ENCODE measurements at places on chromosomes 6 and 20. TPM values are rescaled to one million over a fixed set of nuclear protein-coding genes. Genes with fewer than 3 reads are reported as not detected.

Gene SLC17A1
- total RNA-seq = not detected

Gene STX11
- 0.54 TPM for total RNA-seq

Gene ALDH8A1
- total RNA-seq = under 0.01 TPM

Gene LBP
- total RNA-seq = not detected

Gene PRSS35
- total RNA-seq = 6.7 TPM

Gene ZKSCAN8
- 15.0 TPM for total RNA-seq

DNA sequence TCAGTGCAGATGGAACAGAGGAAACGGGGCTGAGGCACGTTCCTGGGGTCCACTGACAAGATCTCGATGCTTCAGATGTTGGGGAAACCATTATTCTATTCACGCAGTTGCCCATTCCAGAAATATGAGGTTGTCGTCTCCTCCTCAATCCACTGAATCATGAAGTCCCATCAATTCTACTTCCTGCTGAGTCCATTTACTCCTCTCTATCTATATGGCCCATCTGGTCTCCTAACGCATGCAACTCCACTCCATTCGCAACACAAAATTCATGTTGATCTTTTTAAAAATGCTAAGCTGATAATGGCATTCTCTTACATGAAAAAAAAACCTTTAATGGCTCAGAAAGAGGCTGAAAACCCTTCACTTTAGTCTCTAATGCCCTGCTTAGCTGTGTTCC lies 37.5 kb downstream of the MAP3K5 start:
- DNase-seq = no peak

DNA sequence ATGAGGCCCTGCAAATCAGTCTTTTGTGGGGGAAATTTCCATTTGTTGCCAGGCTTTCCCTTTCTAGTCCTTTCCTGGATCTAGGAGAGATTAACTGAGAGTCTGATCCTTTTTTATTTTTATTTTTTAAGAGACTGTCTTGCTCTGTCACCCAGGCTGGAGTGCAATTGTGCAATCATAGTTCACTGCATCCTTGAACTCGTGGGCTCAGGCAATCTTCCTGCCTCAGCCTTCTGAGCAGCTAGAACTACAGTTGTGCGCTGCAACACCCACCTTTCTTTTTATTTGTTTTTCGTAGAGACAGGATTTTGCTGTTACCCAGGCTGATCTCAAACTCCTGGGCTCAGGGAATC lies 22.9 kb downstream of the OR2B2 start:
- peak; percentile 6 for DNase-seq

- no peak for DNase-seq
These were observed 37.7 kb downstream of the OSTM1 start for GRCh38 chr6:108036884-108037283.

DNA sequence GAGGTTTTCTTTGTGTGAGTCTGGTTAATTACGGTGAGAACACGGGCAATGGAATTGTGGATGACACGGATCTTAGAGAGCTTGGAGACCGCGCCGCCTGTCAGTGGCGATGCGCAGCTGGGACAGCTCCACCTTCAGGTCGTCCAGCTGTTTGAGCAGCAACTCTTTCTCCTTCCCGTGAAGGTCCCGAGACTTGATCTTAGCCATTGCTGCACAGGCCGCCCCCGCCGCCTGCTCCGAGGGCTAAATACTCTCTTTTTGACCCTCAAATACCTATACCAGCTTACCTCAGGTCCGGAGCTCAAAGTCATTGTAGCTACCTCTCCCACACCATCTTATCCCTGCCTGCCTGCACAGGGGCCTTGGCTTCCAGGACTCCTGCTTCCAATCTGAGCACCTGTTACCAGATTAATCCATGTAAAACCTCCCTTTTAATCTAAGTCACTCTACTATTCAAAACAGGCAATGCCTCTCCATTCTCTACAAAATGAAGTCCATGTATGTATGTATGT lies 100.2 kb downstream of the PREP start:
- DNase-seq = no peak

DNA sequence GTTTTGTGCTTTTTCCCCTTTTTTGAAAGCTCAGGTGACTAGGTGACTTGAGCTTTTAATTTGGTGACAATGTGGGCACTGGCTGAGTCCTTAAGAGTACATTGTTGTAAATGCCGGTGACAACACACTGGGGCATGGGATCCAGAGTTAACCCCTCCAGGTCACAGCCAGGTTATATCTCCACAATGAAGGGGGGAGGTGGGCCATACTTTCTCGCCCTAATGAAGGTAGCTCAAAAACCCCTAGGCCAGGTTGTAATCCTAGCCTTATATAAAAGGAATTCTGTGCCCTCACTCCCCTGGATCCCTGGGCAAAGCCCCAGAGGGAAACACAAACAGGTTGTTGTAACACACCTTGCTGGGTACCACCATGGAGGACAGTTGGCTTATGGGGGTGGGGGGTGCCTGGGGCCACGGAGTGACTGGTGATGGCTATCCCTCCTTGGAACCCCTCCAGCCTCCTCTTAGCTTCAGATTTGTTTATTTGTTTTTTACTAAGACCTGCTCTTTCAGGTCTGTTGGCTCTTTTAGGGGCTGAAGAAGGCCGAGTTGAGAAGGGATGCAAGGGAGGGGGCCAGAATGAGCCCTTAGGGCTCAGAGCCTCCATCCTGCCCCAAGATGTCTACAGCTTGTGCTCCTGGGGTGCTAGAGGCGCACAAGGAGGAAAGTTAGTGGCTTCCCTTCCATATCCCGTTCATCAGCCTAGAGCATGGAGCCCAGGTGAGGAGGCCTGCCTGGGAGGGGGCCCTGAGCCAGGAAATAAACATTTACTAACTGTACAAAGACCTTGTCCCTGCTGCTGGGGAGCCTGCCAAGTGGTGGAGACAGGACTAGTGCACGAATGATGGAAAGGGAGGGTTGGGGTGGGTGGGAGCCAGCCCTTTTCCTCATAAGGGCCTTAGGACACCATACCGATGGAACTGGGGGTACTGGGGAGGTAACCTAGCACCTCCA lies 2.2 kb upstream of the VEGFA start:
- DNase-seq = no peak

GRCh38 chr6:101760843-101761621 lies 367.5 kb downstream of the GRIK2 start:
- peak; percentile 79 for DNase-seq

DNA sequence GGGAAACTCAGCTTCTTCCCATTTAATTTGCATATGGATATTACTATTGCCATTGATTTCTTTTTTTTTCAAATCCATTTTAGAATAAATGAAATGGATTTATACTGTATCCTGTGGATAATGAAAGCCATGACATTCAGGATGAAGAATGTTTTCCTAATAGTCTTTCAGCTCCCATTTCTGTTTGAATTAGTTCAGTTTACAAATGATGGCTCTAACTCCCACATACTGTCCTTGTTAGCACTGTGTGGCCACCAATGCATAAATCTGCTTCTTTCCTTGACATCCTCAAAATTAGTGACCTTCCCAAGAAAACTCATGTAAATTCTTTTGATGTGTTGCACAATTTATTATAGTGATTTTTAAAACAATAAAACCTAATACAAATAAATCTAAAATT lies 693.2 kb upstream of the GJE1 start:
- no peak for DNase-seq

DNA sequence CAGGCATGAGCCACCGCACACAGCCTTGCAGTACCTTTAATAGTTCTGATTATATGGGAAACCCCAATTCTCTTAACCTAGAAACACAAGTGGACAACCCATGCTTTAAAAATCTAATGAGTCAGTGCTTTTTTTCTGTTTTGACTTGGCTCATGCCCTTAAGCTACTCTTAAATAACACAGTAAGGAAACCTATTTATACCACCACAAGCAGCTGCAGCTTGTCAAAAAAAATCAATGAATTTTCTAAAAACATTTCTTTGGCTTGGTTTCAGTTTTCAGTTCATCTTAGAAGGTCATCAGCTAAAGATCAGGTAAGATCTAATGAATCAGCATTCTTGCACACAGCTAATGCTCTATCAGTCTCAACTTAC lies 124.1 kb upstream of the DST start:
- peak; percentile 91 for DNase-seq

GRCh38 chr6:135586388-135586787 lies 88.8 kb upstream of the AHI1 start:
- DNase-seq = peak; percentile 30

DNA sequence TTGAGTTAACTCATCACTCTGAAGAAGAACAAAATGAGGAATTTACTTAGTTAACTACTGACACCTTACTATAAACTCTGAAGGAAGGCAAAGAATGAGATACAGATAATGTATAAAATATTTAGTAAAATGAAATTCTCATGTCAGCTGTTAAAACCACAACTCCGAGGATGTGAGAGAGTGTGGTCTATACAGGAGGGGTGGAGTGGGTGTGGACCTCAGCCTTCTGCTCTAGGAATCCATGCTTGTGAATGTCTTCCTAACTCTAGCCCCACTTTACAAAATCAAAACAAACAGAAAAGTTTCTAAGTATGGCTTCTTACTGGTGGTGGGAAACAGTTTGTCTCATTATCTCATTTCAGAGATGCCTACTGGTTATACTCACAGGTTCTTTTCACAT lies 14.2 kb downstream of the PPP1R14C start:
- no peak for DNase-seq

DNA sequence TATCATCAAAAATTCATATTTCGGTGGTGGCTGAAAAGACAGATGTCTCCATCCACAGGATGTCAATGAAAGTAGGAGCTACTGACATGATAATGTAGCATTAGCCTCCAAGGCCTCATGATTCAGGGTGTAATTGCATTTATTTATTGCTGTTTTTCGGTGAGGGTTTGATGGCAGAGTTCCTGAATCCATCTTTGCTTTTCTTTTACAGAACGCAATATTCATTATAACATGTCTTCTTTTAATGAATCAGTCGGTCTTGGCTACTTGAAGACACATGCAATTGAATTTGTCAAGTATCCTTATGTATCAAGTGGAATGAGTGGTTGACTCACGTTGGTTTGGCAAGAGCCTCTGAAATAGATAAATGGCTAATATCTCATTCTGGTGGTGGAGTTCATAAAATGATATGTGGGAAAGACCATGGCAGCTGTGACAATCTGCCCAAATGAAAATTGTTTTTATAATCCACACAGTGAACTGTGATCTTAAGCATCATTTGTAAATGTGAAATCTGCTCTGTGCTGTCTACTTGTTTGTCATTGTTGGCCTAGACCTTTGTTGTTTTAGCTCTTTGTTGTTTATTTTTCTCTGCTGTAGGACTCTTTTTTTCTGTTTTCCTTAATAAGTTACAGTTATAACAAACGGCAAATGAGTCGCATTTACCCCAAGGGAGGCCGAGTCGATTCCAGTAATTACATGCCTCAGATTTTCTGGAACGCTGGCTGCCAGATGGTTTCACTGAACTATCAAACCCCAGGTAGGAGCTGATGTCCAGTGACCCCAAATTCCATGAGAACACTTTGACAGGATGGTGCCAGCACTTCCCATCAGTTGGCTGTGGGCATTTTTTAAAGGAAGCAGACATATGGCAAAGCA lies 105.7 kb upstream of the LAMP5 start:
- peak; percentile 75 for DNase-seq

DNA sequence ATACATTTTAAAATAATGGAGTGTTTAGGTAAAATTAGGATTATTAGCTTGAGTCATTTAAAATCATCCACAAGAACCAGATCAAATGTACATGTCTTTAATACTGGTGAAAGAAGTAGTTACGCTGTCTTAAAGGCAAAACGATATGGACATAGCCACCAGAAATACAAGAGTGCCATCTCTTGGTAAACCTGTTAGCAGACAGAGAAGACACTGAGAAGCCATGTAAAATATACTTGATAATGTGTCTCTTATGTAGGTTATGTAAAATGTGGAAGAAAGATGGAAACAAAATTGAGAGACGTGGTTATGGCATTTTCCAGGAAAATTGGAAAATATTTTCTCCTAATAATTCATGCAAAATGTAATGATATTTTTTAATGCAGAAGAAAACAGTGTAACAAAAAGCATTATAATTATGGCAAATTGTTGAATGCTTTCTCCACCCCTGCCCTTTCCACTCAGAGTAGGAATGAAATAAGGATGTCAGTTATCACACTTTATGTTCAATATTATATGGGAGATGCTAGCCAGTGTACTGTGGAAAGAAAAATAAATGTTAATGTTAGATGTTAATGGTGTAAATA lies 12.2 kb upstream of the SLC17A2 start:
- DNase-seq = peak; percentile 55

- DNase-seq = no peak
These were observed 224.7 kb downstream of the NRN1 start for GRCh38 chr6:5781966-5782556.

DNA sequence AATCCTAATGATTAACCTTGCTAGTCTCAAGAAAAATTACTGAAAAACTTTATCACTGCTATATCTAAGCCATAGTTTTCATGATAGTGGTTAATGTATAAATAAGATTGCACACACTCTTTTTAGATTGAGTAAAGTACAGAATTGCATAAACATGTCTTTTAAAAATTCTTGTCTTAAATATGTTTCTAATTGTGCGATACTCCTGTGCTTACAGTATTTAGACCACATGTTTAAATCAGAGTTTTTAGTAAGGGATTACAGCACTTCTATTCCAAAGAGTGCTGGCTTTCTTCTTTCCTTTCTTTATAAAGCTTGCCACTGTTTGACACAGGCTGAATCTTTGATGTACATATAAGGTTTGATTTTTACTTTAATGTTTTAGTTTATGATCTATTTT lies 36.8 kb upstream of the RGS17 start:
- DNase-seq = no peak

- peak; percentile 30 for DNase-seq
These were observed 10.1 kb downstream of the ZNF318 start for GRCh38 chr6:43359381-43359780.

DNA sequence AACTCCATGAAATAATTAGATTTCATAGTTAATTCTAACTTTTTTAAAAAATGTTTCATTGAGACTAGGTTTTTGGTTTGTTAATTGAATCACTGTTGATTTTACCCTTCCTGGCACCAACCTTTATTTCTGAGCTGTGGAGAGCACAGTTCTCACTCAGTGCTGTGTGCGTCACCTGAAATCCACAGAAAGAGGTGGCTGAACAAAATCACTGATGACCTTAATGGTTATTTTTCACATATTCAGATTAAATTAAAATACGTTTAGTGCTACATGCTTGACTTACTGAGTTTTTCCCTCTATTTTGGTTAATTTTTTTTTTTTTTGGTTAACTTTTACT lies 89.4 kb downstream of the SLC16A10 start:
- DNase-seq = no peak

DNA sequence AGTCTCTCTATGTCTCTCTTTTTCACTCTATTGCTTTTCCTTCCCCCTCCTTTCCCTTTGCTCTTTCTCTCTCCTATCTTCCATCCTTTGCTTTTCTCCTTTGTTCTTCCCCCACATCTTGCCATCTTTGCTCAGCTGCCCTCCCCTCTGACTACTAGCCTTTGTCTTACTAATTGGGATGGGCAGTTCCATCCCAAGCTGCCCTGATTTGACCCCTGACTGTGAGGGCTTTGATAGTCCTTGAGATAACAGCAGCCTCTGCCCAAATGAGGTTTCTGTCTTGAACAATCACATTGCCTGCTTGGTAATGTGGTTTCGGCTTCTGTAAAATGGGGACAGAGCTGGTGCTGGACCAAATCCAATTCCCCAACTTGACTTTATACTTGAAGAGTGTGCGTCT lies 327.7 kb downstream of the DHX35 start:
- no peak for DNase-seq

DNA sequence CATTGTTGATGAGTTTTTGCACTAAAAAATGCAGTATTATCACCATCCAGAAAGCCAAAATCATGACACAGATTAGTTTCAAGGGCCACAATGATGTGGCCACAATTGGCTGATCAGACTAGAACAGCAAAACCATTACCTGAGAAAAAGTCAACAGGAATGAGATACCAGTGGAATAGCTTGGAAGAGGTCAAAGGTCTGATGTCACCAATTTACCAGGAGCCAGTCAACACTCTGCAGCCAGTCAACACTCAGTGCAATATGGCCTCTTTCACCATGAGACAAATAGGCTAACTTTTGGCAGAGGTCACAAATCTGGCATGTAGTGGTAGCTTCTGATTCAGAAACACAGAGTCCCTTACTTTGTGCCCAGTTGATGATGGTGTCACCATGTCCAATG lies 7.5 kb upstream of the ASIP start:
- DNase-seq = no peak

Data from IMR-90 (cell line).